ENCODE measurements at places on chromosomes 2 and 18. TPM values are rescaled to one million over a fixed set of nuclear protein-coding genes. Genes with fewer than 3 reads are reported as not detected.

The OLA1 gene
- 64.0 TPM for total RNA-seq

The RGPD4 gene
- not detected for total RNA-seq

The RAB6D gene
- not detected for total RNA-seq

The SCYGR4 gene
- total RNA-seq: not detected

The NYAP2 gene
- total RNA-seq: not detected

The QPCT gene
- 60.9 TPM for total RNA-seq

The TYW5 gene
- total RNA-seq: 8.6 TPM

The B3GNT2 gene
- total RNA-seq: 45.9 TPM

The MYL12A gene
- total RNA-seq: 280 TPM

The RAB31 gene
- total RNA-seq: 34.2 TPM

The TRIM43 gene
- 0.33 TPM for total RNA-seq

The GPR35 gene
- total RNA-seq: 0.39 TPM

The MOGAT1 gene
- total RNA-seq: not detected

The VSNL1 gene
- 0.39 TPM for total RNA-seq

The UGT1A5 gene
- 0.22 TPM for total RNA-seq

The MPP4 gene
- total RNA-seq: not detected

The STON1 gene
- total RNA-seq: 8.6 TPM

The BOLL gene
- not detected for total RNA-seq

The HTR2B gene
- total RNA-seq: under 0.01 TPM

The AP1S3 gene
- total RNA-seq: 23.6 TPM

The ICA1L gene
- total RNA-seq: 2.4 TPM

The ABCG5 gene
- total RNA-seq: not detected

The TUBA3E gene
- 0.22 TPM for total RNA-seq

The ARHGAP15 gene
- not detected for total RNA-seq

The CPLX4 gene
- not detected for total RNA-seq

The IL1RL2 gene
- total RNA-seq: 10.6 TPM

The CCDC148 gene
- not detected for total RNA-seq

The WNT10A gene
- 0.11 TPM for total RNA-seq

The CD8B2 gene
- total RNA-seq: 0.11 TPM

The INHBB gene
- total RNA-seq: 0.76 TPM

The HMSD gene
- not detected for total RNA-seq

The KRTCAP3 gene
- 8.2 TPM for total RNA-seq

The GBX2 gene
- not detected for total RNA-seq

The ARHGAP28 gene
- total RNA-seq: 3.1 TPM

The UGT1A10 gene
- not detected for total RNA-seq

Measured in placental epithelial cell (primary cell).